H9 (cell line): ENCODE measurements at places on chromosomes 11 and 22.

DNA sequence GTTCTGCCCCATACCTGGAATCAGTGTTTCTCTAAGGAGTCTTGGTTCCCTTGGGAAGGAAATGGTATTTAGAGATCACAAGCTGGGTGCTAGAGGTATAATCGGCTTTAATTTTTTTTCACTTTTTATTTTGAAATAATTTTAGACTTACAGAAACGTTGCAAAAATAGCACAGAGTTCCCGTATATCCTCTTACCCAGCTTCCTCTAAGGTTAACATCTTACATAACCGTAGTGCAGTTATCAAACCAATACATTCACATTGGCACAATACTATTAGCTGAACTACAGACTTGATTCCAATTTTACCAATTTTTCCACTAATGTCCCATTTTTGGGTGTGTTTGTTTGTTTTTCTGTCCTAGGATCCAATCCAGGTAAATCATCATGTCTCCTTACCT lies 63.8 kb downstream of the RBX1 start:
- no peak for DNase-seq

GRCh38 chr22:31537019-31537535 lies 40.7 kb downstream of the SFI1 start:
- DNase-seq: no peak

DNA sequence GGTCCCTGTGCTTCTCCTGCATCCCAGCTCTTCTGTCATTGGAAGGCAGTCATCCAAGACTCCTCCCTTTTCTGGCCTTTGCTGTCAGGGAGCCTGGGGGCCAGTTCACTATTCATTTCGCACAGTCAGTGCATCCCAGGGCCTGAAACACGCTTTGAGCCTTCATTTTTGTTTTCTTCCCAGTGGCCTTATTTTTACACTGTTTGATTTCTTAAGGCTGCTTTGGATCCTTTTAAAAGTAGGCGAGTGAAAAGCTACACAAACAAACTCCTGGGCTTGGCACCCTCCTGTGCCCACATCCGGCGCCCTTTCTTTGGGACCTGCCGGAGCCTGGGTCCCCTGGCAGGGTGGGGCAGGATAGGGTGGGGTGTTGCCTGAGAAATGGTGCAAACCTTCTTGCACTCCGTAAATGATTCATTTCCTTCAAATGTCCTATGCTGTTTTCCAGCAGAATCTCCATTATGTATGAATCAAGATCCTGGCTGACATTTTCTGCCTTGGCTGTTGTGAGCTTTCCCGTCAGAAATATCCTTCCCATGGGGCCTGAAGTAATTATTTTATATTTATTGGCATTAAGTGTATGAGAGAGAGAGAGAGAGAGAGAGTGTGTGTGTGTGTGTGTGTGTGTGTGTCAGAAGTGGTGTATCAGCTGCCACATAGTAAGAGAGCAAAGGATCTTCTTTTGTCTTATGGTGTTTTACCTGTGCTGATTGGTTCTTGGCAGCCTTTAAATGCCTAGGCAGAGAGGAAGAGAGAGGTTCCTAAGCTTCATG lies 45.6 kb downstream of the BCR start:
- DNase-seq: no peak

- DNase-seq: no peak
Measured at GRCh38 chr11:86735451-86736290, 63.3 kb upstream of the ME3 start.

- no peak for DNase-seq
Measured at GRCh38 chr22:47056776-47057470, 294.5 kb downstream of the TBC1D22A start.

DNA sequence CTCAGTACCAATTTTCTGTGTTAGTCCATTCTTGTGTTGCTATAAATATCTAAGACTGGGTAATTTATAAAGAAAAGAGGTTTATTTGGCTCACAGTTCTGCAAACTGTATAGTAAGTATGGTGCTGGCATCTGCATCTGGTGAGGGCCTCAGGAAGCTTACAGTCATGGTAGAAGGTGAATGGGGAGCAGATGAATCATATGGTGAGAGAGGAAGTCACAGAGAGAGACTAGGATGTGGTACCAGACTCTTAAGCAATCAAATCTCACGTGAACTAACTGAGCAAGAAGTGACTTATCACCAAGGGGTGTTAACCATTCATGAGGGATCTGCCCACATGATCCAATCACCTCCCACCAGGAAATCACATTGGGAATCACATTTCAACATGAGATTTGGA lies 60.8 kb upstream of the ZBED5 start:
- no peak for DNase-seq

GRCh38 chr11:86577644-86578636 lies 94.5 kb downstream of the ME3 start:
- no peak for DNase-seq

GRCh38 chr11:128471138-128471661 lies 116.2 kb downstream of the ETS1 start:
- no peak for DNase-seq

DNA sequence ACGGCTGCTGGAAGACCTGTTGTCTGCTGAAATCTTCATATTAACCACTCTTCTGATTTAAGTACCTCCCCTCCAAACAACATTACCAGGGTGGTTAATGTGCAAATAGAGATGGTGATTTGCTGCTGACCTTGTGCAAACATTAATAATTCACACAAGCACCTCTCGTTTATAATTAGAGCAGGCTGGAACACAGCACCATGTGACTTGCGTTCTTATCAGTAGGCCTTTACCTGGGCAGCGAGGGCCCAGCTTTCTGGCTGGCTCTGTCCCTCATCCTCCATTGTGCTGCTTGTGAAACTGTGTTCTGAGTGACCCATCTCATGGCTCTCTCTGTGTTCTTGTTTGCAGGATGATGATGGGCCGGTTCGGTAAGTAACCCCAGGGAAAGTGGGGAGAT lies 41.0 kb upstream of the PARVG start:
- DNase-seq: no peak

GRCh38 chr22:17112491-17113042 lies 8.6 kb downstream of the TMEM121B start:
- DNase-seq: no peak

DNA sequence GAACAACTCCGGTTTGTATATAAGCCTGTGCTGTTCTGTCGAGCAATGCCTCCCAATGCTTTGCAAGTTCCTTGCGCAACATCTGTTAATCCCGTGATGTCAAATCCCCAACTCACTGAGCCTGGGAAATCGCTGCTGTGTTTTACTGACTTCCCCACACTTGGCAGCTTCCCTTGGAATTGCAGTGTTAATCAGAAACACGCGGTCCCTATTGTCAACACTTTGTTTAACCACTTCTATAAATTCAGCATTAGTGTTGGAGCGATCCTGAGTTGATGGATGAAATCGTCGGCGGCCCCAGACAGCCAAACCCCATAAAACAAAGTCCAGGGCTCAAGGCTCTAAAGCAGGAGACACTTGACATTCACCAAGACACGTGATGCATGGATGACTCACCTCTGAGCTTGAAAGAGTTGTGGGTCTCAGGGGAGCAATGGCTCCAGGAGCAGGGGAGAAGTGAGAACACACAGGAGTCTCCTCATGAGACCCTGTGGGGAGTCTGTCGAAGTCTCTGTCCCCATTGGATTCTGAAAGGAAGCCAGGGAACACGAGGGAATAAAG lies 555.3 kb downstream of the MIAT start:
- DNase-seq: no peak

DNA sequence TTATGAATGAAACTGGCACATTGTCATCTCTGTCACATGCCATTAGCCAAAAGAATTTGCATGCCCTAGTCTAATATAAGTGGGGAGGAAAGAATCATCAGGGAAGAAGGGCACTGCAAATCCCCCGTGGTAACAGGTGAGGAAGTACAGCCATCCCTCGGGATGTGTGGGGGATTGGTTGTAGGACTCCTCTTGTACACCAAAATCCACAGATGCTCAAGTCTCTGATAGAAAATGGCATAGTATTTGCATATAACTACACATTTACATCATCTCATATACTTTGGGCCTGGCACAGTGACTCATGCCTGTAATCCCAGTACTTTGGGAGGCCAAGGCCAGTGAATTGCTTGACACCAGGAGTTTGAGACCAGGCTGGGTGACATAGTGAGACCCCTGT lies 109.7 kb downstream of the HIPK3 start:
- DNase-seq: no peak

GRCh38 chr11:99349151-99349673 lies 328.5 kb downstream of the CNTN5 start:
- no peak for DNase-seq

- DNase-seq: no peak
Measured at GRCh38 chr22:17847360-17848078, 73.2 kb upstream of the BID start.

DNA sequence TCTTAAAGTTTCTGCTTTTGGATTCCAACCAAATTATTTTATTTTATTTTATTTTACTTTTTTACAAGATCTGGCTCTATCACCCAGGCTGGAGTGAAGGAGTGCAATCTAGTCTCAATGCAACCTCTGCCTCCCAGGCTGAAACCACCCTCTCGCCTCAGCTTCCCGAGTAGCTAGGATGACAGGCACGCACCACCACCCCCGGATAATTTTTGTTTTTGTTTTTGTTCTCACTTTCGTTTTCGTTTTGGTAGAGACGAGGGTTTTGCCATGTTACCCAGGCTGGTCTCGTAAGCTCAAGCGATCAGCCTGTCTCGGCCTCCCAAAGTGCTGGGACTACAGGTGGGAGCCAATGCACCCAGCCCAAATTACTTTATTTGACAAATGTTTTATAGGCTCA lies 219.8 kb downstream of the ETS1 start:
- no peak for DNase-seq

DNA sequence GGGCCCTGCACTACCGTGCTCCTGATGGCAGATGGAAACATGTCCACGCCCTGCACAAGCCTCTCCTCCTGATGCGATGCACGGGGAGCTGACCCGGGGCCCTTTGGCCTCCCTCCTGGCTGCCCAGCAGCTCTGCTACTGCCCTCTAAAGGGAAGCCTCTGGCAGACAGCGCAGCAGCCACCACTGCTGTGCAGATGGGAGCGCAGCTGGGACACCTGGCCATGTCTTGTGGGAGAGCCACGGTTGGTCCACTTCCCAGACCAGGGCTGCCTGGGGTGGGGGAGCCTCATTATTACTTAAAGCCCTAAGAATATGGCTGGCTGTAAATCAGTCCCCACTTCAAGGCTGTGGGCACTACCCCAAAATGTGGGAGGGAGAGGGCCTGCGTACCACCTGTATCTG lies 38.3 kb downstream of the TBX1 start:
- no peak for DNase-seq

DNA sequence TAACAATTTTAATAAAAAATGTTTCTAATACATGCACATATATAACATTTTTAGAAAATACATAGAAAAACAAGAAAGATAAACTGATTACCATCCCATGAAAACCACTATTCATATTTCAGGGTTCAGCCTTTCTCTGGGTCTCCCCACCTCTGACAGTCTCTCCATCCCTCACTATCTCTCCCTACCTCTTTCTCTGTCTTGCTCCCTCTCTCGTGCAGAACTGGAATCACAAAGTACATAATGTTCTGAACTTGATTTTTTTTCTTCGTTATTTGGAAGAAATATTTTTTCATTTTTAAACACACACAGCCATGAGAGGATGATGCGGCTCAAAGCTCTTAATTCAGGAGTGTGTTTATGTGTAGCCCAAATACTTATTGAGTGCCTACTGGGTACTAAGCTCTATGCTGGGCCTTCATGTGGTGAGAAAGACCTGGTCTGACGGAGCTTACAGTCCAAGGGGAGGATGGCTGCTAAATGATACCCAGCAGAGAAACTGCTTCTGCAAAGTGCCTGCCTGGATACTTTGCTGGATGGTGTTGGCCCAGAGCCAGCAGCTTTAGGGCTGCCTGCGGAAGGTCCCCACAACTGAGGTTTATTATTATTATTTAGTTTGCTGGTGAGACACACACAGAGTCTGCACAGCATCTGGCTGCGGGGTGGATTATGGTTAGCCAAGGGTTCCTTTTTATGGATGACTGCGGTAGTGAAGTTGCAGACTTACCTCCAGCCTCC lies 42.6 kb downstream of the SC5D start:
- no peak for DNase-seq

- no peak for DNase-seq
Measured at GRCh38 chr11:83127310-83127637, 29.7 kb upstream of the PCF11 start.

DNA sequence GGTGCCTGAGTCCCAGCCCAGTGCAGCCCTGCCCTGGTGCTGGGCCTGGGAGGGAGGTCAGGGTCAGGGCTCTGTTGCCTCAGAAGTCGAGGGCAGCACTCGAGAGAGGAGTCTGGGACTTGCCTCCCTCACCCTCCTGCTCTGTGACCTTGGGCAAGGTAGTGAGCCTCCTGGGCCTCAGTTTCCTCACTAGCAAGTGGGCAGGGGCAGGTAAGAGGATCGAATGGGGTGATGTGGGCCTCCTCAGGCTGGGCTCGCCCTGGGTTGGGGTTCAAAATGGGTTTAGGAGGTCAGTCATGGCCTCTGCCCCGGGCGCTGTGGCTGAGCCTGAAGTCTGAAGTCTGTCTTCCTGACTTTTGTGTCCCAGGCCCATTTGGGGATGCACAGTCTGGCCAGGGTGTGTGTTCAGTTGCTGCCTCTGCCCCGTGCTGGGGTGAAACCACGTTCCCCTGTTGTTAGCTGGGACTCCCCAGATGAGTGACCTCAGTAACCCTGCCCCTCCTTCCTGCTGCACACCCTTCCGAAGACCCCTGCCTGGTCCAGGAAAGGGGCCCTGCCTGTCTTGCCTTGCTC lies 40.9 kb upstream of the CELSR1 start:
- peak; percentile 26 for DNase-seq

DNA sequence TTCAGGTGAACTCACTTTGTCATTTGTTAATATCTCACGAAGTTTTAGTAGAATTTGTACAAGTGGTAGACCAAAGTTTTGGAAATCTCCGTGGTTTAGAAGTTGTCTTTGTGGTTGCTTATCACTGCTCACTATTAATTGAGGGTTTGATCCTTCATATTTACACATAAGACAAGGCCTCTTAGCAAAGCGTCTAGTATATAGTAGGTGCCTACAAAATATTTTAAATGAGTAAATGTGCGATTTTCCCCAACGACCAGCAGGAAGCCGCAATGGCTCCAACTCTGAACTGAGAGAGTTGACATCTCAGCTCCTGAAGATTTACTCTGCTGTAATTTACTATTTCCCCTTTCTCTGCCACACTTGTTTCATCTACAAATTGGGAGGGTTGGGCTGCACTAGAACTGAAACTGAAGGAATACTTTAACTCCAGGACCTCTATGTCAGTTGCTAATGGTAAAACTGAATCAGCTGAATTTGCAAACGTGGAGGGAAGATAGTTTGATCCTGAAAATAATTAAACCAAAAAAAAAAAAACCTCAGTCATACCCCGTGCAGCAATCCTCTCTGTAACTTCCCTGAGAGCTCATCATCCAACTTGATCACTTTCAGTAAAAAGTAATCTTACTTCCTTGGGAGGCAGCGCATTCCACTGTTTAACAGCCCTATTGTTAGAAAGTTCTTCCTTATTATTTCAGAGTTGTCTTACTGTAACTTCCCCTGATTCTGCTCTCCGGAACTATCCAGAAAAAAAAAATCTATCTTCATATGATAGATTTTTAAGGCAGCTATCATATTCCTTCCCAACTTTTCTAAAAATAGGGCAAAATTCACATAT lies 1.3 kb upstream of the SBF2 start:
- DNase-seq: no peak

- no peak for DNase-seq
Measured at GRCh38 chr11:13702071-13702470, 33.6 kb downstream of the FAR1 start.

- DNase-seq: no peak
Measured at GRCh38 chr11:125980436-125980835, 34.6 kb downstream of the VSIG10L2 start.

GRCh38 chr22:28658448-28658847 lies 21.2 kb downstream of the TTC28 start:
- no peak for DNase-seq

GRCh38 chr22:29703569-29704195 lies 16.1 kb upstream of the CABP7 start:
- DNase-seq: no peak
